ENCODE measurements at places on chromosomes 16 and 17.

DNA sequence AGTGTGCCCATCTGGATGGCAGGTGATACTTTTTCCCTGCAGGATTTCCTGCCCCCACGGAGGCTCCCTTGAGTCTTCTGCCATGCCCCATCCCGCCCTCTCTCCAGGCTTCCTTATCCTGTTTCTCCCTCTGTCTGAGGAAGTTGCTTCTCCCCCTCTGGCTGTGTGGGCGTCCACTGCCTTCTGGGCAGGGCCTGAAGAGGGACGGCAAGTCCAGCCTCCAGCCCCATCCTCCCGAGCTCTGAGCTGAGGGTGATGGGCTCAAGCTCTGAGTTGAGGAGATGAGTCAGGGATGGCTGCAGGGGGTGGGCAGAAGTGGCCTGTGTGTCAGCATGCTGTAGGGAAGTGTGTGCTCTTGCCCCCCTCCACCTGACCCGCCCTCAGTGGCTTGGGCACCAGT, 14.2 kb upstream of the RAP1GAP2 start:
- DNase-seq, result no peak

DNA sequence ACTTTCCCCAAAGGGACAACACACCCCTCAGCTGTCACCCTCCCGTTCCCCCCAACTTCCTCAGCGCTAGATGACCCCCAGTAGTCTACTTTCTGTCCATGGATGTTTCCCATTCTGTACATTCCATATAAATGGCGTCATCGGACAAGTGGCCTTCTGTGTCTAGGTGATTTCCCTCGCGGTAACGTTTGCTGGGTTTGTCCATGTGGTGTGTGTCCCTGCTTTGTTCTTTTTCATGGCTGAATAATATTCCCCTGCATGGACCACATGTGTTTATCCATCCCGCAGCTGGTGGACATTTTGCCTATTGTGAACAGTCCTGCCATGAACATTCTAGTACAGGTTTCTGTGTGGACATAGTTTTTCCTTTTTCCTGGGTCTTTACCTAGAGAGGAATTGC, 7.3 kb upstream of the TEDC2 start:
- DNase-seq, result no peak

GRCh38 chr17:74641958-74642298, 18.4 kb upstream of the CD300E start:
- no peak for DNase-seq

GRCh38 chr16:30031477-30031918, 427 bp upstream of the TLCD3B start:
- DNase-seq, result no peak

DNA sequence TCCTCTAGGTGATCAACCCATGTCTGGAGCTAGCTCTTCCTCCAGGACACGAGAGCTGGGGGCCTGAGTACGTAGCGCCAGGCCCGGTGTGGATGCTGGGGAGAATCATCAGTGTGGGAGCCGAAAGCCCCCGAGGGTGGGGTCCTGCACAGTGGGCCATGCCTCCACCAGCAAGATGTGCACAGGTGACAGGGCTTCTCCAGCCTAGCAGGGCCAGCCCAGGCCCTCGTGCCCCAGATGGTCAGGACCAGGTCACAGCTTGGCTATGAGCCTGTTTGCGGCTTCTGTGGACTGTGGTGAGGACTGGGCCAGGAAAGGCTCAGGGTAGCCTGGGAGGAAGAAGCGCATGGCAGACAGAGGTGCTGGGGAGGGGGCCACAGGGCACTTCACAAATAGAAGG, 7.8 kb downstream of the MPG start:
- no peak for DNase-seq
